ENCODE measurements at places on chromosomes 4 and X.

DNA sequence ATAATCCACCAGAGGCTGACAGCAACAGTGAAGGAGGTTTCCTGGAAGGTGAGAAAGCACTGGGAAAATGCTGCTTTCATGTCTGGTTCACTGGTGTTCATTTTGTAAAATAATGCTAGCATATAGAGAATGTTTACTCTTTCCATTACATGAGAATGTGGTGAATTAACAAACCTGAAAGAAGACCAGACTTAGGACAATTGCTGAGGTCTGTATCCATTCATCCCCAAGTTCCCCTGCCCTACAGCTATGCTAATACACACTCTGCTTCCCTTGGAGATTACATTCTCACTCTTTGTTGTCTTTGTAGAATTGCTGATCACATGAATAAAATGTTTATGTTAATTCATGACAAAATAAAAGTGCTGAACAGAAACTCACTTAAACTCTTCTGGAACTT is 99.5 kb downstream of the ARHGAP6 start:
- DNase-seq: no peak

- peak; percentile 61 for DNase-seq
Measured at GRCh38 chr4:140149846-140150635, 3.9 kb downstream of the MAML3 start.

DNA sequence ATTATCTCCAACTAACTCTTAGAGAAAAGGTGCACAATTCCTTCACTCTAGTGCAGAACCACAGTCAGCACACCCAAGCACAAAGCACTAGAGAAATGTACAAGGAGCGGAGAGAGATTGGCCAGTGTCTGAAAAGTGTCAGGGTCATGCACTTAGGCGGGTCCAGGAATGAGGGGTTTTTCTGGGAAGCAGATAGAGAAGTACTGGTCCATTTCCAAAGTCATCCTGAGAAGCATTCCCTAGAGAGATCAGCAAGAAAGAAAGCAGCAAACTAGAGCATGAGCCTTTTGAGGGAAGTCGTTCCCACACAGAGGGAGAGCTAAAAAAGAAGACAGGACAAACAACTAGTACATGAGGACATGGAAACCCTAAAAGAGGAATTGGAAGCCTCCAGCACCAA is 168.1 kb upstream of the MAP3K15 start:
- no peak for DNase-seq

- no peak for DNase-seq
Measured at GRCh38 chr4:153131596-153131995, 72.6 kb upstream of the TRIM2 start.

- no peak for DNase-seq
Measured at GRCh38 chrX:149522916-149523315, 17.8 kb upstream of the IDS start.

DNA sequence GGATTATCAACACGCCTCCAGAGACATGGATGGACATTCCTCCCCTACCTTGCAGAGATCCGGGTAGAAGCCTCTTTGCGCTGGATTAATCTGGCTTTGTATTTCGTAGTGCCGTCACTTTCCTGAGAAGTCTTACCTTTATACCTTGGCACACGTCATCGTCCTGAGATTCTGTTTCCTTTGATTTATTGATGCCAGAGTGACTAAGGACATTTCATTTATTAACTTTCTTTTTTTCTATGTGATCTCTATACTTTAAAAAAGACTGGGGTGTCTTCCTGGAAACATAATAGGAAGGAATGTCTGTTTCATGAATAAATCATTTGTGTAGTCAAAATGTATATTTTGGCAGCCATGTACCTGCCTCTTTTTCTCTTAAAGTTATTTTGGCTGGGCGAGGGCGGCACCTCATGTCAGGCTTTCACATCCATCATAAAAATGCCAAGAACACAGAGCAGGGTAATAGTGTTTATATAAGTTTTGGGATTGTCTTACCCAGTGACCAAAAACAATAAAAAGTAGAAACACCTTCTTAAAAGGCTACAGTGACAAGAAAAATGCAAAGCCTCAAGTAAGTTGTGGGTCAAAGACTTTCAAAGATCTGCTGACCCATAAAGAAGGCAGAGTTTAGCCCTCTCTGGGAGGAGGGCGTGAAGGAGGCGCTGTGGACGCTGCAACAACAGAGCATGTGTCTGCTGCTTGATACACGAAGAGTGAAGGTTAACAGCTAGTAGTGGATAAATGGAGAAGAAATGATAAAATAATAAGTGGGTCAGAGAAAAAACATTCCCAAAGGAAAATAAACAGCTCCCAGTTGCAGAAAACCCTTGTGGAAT is 124.4 kb downstream of the SHROOM3 start:
- no peak for DNase-seq

- DNase-seq: peak; percentile 47
Measured at GRCh38 chr4:2931512-2932301, 31.5 kb downstream of the NOP14 start.

- peak; percentile 56 for DNase-seq
Measured at GRCh38 chr4:147707892-147708672, 23.8 kb upstream of the ARHGAP10 start.

DNA sequence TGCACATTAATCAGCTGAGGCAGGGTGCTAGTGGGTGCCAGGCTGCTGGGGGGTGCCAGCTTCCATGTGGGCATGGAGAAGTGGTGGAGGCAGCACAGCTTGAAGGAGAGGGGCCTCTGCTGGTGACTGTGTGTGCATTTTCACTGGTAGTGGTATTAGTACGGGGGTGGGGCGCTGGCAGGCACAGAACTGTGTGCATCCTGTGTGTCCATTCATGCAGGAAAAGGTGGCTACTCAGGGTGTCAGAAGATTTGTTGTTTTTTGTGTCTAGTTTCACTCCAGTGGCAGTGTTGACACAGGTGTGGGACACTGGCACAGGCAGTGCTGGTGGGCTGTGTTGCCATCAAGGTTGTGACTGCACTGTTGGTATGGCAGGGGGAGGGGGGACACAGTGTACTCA is 1303.6 kb downstream of the FAM133A start:
- no peak for DNase-seq

DNA sequence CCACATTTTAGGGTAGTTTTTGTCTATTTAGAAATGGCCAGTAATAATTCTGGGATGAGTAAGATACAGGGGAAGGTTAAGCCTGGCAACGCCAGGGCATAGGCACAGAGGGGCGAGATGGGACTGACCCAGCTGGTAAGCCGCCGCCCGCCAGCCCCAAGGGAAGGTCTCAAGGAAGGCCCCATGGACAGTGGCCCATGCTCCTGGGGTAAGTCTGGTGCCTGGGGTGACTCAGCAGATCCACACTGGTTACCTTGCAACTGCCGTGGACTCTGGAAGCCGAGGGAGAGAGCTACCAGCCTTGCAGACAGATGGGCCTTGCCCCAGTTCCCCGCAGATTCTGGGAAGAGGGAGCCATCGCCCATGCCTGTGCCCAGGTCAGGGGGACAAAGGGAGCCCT is 179.4 kb downstream of the AFAP1 start:
- DNase-seq: no peak

DNA sequence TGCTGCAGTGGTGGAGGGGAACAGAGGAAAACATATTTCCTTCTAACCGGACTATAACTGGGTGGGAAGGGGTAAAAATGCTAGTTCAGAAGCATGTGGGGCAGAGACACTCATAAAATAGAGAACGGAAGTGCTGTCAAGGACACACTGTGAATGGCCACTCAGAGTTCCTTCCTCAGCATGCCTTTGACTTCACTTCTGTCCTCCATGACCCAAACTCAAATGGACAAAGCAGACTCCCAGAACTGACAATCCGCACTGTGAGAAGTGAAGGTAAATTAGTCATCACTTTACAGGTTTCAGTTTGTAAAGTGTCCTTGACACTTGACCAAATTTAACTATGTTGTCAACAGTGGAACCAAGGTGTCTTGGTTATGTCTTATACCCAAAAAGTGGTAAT is 30.2 kb upstream of the ELF2 start:
- no peak for DNase-seq

- no peak for DNase-seq
Measured at GRCh38 chrX:39667191-39667590, 430.6 kb downstream of the BCOR start.

DNA sequence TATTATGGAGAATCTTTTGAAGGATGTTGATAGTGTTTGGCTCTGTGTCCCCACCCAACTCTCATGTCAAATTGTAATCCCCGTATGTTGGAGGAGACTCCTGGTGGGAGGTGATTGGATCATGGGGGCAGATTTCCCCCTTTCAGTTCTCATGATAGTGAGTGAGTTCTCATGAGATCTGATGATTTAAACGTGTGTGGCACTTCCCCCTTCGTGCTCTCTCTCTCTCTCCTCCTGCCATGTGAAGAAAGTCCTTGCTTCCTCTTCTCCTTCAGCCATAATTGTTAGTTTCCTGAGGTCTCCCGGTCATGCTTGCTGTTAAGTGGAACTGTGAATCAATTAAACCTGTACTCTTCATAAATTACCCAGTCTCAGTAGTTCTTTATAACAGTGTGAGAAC is 166.1 kb upstream of the NUDT6 start:
- DNase-seq: no peak

DNA sequence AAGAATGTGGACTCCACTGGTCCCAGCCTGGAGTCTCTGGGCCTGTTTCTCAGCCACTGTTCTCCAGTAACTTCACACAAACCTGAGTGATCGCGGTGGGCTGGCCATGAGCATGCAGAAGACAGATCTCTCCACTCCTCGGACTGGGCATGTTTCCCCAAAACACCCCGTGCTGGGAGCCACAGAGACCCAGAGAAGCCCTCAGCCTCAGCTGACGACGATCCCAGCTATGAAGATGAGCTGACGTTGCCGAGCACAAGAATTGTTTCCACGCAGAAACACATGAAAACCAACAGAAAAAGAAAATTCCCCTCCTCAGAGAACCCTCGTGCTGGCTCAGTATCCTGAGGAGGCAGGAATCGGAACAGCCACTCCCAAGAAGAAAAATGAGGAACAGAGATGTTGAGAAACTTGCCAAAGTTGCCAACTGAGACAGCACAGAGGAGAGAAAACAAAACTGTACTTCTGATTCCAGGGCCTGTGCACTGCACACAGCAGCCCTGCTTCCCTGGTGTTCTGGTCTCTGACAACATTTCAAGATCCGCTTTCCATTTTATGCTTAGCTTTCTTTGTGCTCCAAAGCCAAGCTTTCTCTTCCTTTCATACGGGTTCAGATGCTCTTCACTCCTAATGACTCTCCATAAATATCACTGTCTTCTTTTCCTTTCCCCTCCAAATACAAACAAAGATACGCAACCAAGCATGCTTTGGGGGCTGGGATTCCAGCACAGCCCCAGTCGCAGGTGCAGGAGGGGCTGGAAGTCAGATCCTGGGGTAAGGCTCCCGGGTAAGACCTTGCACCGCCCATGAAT is 81.4 kb downstream of the IRF2 start:
- DNase-seq: no peak

DNA sequence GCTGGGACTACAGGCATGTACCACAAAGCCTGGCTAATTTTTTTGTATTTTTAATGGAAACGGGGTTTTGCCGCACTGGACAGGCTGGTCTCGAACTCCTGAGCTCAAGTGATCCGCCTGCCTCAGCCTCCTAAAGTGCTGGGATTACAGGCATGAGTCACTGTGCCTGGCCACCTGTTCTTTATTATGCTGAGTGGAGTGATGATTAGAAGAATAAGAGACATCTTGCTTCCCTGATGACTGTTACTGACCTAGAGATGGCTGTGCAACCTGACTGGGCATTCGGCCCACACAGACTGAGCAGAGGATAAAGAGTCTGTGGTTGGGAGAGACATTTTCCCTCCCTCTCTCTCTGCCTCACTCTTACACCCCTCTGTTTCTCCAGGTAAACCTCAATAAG is 56.7 kb downstream of the SPINK2 start:
- no peak for DNase-seq

DNA sequence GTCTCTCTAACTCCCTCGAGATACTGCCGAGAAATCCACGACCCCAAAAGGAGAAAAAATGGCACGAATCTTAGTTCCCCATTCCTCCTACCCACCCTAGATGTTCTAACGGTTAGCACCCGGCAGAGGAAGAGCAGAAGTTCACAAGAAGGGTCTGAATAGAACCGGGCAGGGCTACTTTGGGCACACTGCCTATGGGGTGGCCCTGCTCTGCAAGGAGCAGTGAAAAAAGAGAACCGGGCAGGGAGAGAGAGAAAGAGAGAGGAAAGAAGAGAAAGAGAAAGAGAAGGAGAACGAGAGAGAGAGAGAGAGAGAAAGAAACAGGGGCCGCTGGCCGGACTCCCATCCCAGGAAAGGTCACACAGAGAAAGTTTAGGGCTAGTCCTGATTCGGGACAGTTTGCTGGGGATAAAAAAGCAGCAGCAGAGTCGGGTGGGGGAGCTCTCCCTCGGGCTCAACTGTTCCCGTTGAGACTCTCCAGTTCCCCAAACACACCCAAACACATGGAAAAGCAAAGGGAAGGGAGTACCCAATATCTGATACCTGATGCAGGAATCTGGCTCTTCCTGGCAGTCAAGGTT is 468 bp downstream of the GLA start:
- no peak for DNase-seq

GRCh38 chr4:63618883-63619718 is 790.1 kb downstream of the TECRL start:
- DNase-seq: no peak

All from stimulated activated CD4-positive, alpha-beta T cell treated with anti-CD3 and anti-CD28 coated beads, Interleukin-4, amount 100 ng/mL, for 24 hours (primary cell).